ENCODE measurements at places on chromosomes 11 and 22.

DNA sequence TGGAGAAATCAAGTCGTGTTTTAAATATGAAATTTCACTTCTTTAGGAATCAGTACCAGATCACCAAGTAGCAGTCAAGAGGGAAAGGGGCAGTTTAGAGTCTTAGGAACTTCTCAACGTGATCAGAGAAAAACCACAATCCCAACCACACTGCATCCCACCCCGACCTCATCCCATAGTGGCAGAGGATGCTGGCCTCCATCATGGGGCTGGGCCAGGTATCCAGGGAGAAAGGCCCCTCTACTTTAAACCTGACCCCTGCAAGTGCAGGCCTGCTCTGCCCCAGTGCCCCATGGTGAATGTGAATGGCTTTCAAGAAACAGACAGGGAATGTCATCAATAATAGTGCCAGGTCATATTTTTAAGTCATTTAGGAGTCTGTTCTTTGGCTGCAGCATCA, 12.1 kb downstream of the CHST1 start:
- no peak for DNase-seq

DNA sequence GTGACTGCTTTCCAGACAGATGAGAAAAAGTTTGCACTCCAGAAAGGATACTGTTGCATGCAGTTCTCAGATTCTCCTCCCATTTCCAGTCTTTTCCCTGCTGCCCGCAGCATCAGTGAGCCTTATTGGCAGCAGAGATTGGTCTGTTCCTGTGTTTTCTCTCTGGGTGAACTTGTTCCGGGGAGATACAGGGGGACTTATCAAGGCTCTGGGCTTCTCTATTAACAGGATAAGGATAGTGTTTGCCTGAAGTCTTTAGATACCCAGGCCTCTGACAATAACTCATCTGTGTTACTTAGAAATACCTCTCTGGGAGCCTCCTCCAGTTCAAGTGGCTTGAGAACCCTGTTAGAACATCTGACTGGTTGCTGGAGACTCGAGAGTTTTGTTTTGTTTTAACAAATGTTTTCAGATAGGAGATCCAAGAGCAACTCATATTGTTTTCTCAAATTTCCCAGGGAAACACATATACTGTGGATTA, 154.7 kb downstream of the BLID start:
- DNase-seq = no peak

DNA sequence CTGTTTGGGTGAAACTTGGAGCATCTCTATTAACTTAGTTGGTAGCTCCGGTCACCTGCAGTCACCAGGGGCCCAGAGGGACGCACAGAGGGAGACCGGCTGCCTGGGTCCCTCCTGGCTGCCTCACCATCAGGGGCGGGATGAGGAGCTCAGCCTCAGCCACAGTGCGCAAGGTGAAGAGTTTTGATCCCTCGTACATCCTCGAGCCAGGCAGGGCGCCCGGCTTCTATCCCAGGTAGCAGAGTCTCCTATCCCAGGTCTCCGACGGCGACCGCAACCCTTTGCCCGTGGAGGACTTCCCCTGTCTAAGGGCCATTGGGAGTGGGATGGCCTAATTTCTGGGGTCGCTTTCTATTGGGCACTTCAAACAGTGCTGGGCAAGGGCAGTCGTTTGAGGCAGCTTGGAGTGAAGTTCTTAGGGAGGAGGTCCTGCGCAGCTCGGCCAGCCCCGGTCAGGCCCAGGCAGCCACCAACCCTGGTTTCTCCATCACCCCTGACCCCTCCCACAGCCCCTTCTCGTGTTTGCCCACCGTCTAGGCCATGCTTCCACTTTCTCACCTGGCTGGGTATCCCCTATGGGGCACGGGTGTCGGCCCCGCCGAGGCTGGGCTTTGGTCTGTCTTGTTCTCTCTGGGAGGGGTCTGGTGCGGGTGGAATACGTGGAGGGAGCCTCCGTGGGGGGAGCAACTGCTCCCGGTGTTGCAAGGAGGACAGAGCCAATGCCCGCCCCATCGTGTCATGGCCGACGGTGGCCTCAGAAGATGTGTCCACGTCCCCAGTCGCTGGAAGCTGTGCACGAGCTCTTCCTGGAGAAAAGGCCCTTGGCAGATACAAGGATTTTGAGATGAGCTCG, 3.6 kb upstream of the MRGPRG start:
- no peak for DNase-seq

DNA sequence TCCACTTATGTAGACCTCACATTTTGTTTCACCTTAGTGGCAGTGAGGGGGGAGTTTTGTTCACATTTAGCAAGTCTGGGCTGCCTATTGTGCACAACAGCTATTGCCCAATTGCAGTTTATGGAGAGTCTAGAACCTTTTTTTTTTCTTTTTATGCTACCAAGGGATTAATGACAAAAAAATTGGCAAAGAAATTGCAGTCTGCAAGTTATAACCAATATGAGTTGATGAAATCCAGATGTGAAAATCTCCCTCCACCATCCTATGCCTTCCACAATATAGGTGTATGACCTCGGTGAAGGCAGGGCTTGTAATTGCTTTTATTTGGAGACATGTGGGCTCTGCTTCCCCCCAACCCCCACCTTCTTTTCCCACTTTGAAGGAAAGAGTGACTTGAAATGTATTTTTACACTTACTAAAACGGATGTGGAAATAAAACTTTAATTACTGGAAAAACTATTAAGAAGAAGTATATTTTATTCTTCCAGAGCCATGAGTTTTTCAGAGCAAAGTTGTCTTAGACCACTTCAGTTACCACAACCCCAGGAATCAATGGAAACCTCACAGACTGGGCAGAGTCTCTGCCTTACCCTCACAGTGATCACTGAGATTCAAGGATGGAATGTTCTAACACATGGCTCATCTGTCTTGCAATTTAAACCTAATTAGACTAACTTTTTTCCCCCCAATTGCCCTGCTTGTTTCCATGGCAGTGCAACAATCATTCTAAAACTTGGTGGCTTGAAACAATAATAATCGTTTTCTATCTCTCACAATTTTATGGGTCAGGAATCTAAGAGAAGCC, 120.8 kb upstream of the SLC5A12 start:
- DNase-seq = no peak

DNA sequence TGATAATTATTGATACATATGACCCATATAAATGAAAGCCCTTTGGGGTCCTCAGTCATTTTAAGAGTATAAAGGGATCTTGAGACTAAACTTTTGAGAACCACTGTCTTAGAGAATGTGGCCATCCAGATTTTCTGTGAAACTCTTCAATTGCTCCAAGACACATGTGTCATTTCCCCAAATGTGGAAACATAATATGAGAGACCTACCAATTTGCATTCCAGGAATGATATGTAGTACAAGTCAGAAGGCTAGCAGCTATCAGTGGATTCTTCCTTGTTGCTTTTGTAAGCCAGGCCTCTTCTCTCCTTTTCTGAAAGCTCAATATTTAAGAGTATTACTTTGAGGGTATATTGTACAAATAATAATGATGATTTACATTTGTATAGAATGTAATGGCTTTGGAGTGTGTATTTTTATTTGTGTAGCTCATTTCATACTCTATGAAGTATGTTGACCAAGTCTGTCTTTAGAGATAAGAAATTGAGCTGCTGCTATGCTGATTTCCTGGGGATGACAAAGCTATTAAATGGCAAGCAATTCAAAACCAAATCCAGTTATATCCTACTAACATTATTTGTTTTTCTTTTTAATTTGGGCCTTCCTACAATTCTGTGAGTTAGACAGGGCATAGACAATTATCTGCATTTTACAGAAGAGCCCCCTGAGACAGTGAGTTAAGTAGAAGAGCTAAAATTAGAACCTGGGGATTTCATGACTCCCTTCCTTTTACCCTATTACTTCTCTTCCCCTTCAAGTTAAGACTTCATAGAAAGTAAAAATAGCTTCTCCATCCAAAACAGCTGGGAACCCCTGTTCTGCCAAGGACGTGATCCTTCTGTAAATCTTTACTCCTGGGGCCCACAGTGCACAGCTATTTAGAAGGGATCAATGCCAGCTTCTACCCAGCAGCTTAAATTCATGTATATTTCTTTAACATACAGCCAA, 131.9 kb downstream of the WNT11 start:
- DNase-seq = no peak

GRCh38 chr11:46278387-46279125, 1.1 kb downstream of the CREB3L1 start:
- no peak for DNase-seq

DNA sequence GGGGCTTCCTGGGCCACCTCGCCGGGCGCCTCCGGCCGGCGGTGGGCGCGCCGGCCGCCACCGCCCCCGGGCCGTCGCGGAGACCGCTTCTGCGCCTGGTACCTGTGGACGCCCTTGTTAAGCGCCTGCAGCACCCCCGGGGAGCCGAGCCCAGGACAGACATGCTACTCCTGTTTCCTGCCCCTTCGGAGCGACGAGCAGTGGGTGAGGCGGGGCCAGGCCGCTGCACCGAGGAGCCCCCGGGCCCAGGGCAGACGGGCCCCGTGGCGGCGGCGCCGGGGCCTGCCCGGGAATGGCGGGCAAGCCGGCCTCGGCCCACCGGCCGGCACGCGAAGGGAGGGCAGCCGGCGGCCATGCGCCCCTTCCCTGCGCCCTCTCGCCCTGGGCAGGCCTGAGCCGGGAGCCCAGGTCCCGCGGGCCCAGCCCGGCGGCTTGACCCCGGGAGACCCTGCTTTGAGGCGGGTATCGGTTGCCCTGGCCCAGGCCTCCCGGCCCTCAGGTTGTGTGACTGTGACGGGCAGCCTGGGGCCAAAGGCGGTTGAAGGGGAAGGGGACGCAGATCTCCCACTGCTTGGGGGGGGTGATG, 789 bp upstream of the KDM2A start:
- DNase-seq = peak; percentile 34

DNA sequence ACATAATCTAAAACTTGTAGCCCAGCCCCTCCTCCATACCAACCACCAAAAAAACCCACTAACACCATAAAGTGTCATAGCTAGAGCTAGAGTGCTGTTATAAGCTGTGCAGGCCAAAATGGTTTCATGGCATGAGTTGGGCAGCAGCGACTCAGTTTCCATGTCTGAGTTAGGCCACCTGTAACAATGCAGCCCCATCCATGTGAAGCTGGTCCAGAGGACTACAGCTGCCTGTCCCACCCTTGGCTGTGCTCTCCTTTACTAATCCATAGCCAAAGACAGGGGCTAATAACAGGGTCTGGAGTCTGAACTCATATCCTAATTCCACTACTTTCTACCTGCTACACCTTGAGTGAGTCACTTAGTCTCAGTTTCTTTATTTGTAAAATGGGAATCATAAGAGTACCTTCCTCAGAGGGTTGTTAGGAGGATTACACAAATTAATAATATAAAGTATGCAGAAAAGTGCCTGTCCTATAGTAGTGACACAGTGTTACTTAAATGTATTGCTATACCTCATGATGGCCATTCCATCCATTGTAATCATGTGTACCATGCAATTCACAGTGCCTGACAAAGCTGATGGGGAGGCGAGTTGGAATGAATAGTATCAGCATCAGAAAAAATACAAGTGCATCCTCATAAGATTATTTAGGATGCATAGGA, 20.6 kb downstream of the KCNQ1OT1 start:
- no peak for DNase-seq

- no peak for DNase-seq
These were observed 47.5 kb upstream of the LRRC55 start for GRCh38 chr11:57134284-57134683.

GRCh38 chr22:23251445-23252093, 71.3 kb downstream of the BCR start:
- no peak for DNase-seq

DNA sequence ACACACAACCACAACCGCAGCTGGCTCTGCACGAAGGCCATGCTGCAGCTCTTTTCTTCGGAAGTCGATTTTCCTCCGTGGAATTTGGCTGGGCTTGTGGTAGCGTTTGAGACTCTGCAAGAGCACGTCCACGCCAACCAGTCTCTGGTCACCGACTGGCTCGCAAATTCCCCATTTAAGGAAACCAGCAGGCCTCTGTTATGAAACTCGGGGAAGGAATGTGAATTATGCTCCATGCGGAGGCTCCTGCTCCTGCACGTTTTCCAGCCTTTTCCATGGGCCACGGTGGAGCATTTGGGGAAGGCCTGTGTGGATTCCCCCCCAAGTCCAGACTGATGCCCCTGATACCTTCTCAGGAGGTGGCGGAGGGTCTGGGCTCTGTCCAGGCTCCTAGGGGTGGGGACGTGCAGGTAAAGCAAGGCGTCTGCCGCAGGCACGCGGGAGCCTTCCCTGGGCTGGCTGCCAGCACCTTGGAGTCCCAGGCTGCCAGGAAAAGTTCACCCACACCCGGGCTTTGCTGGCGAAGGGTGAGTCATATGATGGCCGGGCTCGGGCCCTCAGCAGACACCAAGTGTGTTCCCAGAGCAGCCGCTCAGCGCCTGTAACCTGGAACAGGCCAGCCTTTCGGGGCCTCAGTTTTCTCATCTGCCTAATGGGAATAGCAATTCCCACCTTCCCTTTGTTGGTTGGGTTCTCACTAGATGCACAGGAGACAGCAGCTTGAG, 41.9 kb downstream of the LRP5 start:
- no peak for DNase-seq

DNA sequence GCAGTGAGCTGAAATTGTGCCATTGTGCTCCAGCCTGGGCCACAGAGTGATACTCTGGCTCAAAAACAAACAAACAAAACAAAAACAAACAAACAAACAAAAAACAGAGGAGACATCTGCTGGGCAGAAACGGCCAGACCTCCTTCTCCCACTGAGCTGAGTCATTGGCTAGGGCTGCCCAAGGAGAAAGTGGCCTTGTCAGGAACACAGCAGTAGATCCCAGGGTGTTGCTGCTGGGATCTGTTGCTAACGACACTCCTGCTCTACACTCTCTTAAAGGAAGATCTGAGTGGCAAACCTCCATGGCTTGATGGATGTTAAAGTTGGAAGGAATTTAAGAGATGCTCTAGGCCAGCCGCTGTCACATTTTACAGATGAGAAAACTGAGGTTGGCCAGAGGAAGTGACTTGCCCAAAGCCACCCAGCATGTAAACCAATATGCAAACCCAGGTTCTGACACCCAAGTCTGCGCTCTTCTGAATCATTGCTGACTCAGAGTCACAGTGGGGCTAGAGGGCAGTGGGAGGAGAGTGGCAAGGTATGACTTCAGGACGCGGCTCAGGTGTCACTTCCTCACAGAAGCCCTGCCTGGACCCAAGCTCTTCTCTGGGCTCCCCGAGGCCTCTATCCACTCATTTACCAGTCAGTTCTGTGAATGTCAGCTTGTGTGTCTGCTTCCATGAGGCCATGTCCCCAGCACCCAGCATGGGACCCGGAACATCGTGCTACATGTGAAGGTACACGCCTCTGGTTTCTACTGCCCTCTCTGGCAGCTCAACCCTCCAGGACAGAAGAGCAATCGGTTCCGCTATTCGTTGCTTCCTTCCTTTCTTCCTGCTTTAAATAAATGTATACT, 11.3 kb upstream of the GDPD5 start:
- DNase-seq = no peak

- no peak for DNase-seq
These were observed 227.8 kb downstream of the DCDC1 start for GRCh38 chr11:31141789-31142188.

All from T-helper 22 cell (primary cell).